ENCODE measurements at places on chromosomes 5 and 9.

GRCh38 chr9:92295827-92296258 lies 2.3 kb upstream of the IARS1 start:
- DNase-seq: peak; percentile 78

GRCh38 chr5:176784218-176785165 lies 25.9 kb upstream of the UNC5A start:
- peak; percentile 84 for DNase-seq

GRCh38 chr9:7592321-7593316 lies 207.0 kb downstream of the DMAC1 start:
- DNase-seq: peak; percentile 64

GRCh38 chr9:120891884-120892747 lies 15.1 kb upstream of the PHF19 start:
- DNase-seq: no peak

GRCh38 chr5:75616371-75616881 lies 5.2 kb downstream of the ANKDD1B start:
- DNase-seq: no peak

DNA sequence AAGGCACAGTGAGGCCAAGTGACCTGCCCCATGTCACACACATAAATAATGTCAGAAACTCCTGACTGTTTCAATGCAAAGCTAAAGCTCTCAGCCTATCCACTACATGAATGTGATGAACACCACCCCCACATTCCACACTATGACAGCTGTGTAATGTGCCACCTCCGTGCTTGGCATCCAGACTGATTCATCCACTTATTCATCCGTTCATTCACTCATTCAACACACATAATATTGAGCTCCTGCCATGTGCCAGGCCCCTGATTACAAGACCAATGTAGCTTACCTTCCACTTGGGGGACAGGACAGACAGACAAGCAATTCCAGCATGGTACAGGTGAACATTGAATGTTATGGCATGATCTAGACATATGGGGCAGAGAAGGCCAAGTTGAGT lies 46.2 kb upstream of the FABP6 start:
- no peak for DNase-seq
